ENCODE measurements at places on chromosomes 1 and 21. TPM values are rescaled to one million over a fixed set of nuclear protein-coding genes. Genes with fewer than 3 reads are reported as not detected.

Gene TFAP2E
- 0.59 TPM for polyA plus RNA-seq

Gene RPTN
- not detected for polyA plus RNA-seq

Gene SSR2
- polyA plus RNA-seq: 218 TPM

Gene FAM163A
- polyA plus RNA-seq: 0.16 TPM

DNA sequence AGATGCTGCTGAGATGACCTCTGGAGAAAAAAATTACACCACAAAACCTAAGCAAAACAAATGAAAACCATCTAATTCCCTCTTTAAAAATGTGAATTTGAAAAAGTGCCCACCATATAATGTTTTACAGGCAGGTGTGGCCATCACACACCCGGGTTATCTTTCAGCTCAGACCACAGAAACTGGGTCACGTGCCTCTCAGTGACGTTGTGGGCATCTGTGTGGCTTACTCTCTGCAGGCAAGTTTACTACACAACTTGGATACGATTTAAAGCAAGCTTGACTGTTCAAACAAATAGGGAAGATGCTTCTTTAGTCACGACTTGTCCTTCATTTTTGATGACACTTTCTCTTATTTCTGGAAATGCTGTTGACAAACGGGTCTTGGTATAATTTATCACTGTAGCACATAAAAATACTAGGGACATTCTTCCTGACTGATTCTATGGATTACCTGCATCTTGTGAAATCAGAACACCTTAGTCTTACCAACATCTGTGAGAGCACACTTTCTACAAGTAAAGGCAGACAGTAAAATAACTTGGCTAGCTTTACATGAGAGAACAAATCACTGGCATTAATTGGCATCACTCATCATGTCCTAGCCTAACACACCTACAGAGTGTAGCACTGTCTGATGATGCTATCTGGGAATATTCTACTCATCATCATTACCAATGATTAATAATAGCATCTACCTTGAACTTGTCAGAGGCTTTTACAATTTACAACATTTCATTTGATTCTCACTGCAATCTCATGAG, 89.3 kb upstream of the EDEM3 start:
- DNase-seq: no peak

GRCh38 chr1:20476265-20477038, 9.6 kb downstream of the CAMK2N1 start:
- DNase-seq: no peak

DNA sequence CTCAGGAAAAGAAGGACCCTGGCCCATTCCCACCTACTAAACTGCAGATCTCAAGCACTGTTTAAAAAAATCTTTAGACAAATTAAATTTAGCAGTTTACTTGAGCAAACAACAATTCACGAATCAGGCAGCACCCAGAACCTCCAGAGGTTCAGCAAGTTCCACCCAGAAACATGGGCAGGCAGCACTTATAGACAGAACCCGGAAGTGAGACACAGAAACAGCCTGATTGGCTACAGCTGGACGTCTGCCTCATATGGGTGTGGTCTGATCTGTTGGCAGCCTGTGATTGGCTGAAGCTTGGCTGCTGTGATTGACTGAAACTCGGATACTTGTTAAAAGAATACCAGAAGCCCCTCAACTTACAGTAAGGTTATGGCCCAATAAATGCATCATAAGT, 34.7 kb upstream of the COL6A2 start:
- DNase-seq: no peak

GRCh38 chr21:34043333-34043732, 30.0 kb upstream of the MRPS6 start:
- DNase-seq: no peak

GRCh38 chr1:86582161-86582560, 35.3 kb downstream of the CLCA4 start:
- no peak for DNase-seq

DNA sequence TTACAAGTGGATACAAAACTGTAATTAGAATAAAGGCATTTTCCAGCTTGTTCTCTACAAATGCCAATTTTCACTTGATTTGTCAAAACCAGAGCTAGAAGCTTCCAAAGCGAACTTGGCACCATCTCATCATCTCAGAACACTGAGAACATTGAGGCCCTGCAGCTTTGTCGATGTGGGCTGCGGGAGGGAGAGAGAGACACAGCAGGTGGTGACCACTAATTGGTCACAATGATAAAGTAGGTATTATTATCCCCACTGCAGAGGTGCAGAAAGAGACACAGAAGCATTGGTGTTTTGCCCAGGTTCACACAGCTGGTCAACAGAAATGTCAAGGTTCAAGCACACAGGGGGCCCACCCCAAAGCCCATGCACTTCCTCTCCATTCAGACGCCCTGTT, 72.2 kb upstream of the KRTAP19-8 start:
- DNase-seq: no peak

- no peak for DNase-seq
These were observed 515.9 kb upstream of the PKN2 start for GRCh38 chr1:88168126-88168525.

Data from forelimb muscle (tissue), 1 donor.